Fibroblast of lung (primary cell): ENCODE measurements at places on chromosomes 6 and 20.

GRCh38 chr20:32642257-32643046 lies 31.3 kb downstream of the C20orf203 start:
- no peaks in the 10 kb centered on the region for H3K36me3 ChIP-seq
- no peak overlapping the region for H3K4me3 ChIP-seq
- no peaks in the 10 kb centered on the region for H3K4me1 ChIP-seq
- H3K27me3 ChIP-seq = peaks cover 4% of the 10 kb centered on the region
- no peak overlapping the region for H3K27ac ChIP-seq

DNA sequence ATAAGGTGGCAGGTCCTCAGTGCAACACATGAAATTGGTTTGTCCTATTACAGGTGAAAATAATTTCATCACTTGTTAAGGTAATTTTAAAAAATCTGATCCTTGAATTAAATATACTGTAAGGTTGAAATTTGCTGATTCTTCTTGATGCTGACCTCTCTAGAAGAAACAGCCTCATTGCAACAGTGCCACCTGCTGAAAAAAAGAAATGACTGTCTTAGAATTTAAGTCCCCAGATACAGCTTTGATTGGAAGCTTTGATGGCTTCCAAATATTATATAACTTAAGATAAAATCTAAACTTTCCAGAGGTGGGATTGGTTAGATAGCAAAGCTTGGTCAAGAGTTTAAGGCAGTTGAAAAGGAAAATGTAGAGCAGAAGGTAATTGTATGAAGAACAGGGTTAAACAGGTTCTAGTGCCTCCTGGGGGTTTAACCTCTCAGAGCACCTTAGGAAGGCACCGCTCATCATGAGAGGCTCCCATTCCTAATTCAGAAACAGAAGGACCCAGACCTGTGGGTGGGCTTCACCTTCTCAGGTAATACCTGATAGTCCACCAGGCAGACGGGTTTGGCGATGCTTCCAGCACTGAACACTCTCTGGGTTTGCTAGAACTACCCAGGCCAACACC lies 401.0 kb downstream of the PAX1 start:
- no peak overlapping the region for H3K27ac ChIP-seq
- H3K27me3 ChIP-seq = no peaks in the 10 kb centered on the region
- no peak overlapping the region for H3K4me3 ChIP-seq
- no peaks in the 10 kb centered on the region for H3K4me1 ChIP-seq
- no peaks in the 10 kb centered on the region for H3K36me3 ChIP-seq

DNA sequence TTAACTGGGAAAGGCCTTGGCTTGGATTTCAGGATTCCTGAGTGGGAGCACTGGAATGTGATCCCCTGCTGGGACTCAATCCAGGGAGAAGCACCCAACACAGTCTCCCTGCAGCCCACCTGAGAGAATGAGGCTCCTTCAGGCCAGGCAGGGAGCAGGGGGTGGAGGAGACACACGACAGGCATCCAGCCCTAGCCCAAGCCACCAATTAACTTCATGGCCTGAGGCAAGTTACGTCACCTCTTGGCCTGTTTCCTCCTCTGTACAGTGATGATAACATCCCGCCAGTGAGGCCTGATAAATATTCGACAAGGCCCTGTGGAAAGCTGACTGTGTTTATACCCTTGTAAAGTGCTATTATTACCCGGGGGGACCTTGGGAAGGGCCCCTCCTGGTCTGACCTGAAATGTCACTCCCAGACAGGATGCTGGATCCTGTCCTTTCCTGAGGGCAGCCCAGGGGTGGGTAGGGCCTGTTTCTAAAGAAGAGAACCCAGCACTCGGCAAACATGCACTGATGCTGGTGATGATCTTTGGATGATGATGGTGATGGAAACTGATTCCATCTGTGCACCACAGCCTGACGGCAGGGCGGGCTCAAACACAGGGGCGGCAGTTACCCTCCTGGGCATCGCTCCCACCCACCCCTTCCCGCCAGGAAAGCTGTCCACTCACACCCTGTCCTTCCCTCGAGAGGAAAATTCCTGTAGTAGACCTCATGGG lies 12.4 kb downstream of the FRS3 start:
- peaks cover 2% of the 10 kb centered on the region for H3K36me3 ChIP-seq
- H3K27me3 ChIP-seq = no peaks in the 10 kb centered on the region

- H3K36me3 ChIP-seq = no peaks in the 10 kb centered on the region
- no peaks in the 10 kb centered on the region for H3K4me1 ChIP-seq
- H3K27me3 ChIP-seq = no peaks in the 10 kb centered on the region
- H3K27ac ChIP-seq = no peak overlapping the region
- H3K4me3 ChIP-seq = no peak overlapping the region
These were observed 211.0 kb downstream of the LRFN2 start for GRCh38 chr6:40376113-40376650.

GRCh38 chr6:105553171-105553570 lies 150.3 kb upstream of the PREP start:
- H3K4me1 ChIP-seq = no peaks in the 10 kb centered on the region
- H3K36me3 ChIP-seq = no peaks in the 10 kb centered on the region
- no peak overlapping the region for H3K27ac ChIP-seq
- DNase-seq = no peak
- H3K27me3 ChIP-seq = no peaks in the 10 kb centered on the region
- H3K4me3 ChIP-seq = no peak overlapping the region

DNA sequence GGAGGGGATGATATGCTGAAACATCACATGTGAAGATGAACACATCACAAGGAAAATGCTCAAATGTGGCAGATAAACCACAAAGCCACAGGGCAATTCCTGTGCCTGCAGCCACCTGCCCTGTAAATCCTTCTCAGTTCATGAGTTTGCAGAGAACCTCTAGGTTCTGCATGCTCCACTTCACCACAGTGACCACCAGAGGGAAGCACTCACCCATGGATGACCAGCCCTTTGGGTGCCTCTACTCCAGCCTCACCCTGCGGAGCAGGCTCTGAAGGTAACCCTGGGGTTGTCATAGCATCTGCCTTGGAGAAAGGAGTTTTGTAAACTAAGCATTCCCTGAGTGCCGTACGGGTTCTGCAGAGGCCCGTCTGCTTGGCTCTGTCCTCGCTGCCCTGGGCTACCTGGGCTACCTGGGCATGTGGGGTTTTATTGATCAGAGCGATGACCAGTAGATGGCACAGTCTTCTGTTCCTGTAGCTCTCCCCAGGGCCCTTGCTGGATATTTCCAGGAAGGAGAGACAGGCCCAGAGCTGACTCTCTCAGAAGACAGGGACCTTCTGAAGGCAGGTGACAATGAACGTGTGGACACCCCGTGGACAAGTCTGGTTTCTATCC lies 31.7 kb upstream of the CST1 start:
- no peaks in the 10 kb centered on the region for H3K36me3 ChIP-seq
- no peaks in the 10 kb centered on the region for H3K4me1 ChIP-seq
- DNase-seq = no peak
- H3K27me3 ChIP-seq = peaks cover 6% of the 10 kb centered on the region
- no peak overlapping the region for H3K27ac ChIP-seq

- DNase-seq = peak; percentile 41
- no peak overlapping the region for H3K4me3 ChIP-seq
- no peaks in the 10 kb centered on the region for H3K36me3 ChIP-seq
- peaks cover 5% of the 10 kb centered on the region for H3K4me1 ChIP-seq
These were observed 2.9 kb upstream of the HLA-DOB start for GRCh38 chr6:32819729-32820128.

DNA sequence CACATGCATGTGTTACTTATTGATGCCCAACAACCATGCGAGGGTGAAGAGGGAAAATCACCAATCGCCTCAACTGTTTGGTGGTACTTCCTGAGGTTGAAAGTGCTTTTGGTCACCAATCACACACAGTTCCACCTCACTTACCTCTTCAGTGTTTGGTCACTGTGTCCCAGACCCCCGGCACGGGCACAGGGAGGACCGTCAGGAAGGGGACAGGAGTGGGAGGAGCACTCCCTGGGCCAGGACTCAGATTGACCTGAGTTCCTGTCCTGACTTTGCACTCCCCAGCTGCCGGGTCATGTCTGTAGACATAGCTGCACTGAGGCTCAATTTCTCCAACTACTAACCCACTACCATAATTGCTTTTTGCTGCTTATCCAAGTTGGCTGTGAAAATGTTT lies 74.2 kb upstream of the PBOV1 start:
- H3K4me1 ChIP-seq = no peaks in the 10 kb centered on the region
- H3K27me3 ChIP-seq = no peaks in the 10 kb centered on the region
- H3K36me3 ChIP-seq = no peaks in the 10 kb centered on the region
- no peak overlapping the region for H3K4me3 ChIP-seq

DNA sequence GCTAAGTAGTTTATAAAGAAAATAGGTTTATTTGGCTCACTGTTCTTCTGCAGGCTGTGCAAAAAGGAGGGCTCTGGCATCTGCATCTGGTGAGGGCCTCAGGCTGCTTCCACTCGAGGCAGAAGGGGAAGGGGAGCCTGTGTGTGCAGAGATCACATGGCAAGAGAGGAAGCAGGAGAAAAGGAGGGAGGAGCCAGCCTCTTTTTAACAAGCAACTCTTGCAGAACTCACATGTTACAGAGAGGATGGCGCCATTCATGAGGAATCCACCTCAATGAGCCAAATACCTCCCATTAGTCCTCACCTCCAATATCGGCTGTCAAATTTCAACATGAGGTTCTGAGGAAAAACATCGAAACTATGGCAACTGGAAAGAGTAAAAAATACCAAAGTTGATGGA lies 666.6 kb upstream of the SLC35B3 start:
- H3K4me1 ChIP-seq = no peaks in the 10 kb centered on the region
- no peak overlapping the region for H3K27ac ChIP-seq
- no peak overlapping the region for H3K4me3 ChIP-seq
- DNase-seq = no peak
- no peaks in the 10 kb centered on the region for H3K36me3 ChIP-seq

- H3K27me3 ChIP-seq = no peaks in the 10 kb centered on the region
- H3K4me3 ChIP-seq = no peak overlapping the region
- no peak overlapping the region for H3K27ac ChIP-seq
- DNase-seq = peak; percentile 14
- H3K36me3 ChIP-seq = peaks cover 37% of the 10 kb centered on the region
These were observed 31.5 kb downstream of the PYGB start for GRCh38 chr20:25279403-25279802.

GRCh38 chr6:33746651-33747100 lies at the start of gene IP6K3:
IP6K3 (minus strand) TSS chr6:33746905; CDS start chr6:33735476, 11,429 bp downstream.
- peaks cover 11% of the 10 kb centered on the region for H3K27me3 ChIP-seq
- H3K27ac ChIP-seq = peak within 1 kb of the TSS; percentile 20
- H3K36me3 ChIP-seq = no peaks in the 10 kb centered on the region
- H3K4me3 ChIP-seq = no peak within 1 kb of the TSS
